ENCODE measurements at places on chromosomes 2 and 18.
A peak's percentile ranks its signal among the peaks of the same experiment; 100 is the strongest.

GRCh38 chr18:13641551-13642439, 84.6 kb downstream of the FAM210A start:
- peak; percentile 76 for DNase-seq

DNA sequence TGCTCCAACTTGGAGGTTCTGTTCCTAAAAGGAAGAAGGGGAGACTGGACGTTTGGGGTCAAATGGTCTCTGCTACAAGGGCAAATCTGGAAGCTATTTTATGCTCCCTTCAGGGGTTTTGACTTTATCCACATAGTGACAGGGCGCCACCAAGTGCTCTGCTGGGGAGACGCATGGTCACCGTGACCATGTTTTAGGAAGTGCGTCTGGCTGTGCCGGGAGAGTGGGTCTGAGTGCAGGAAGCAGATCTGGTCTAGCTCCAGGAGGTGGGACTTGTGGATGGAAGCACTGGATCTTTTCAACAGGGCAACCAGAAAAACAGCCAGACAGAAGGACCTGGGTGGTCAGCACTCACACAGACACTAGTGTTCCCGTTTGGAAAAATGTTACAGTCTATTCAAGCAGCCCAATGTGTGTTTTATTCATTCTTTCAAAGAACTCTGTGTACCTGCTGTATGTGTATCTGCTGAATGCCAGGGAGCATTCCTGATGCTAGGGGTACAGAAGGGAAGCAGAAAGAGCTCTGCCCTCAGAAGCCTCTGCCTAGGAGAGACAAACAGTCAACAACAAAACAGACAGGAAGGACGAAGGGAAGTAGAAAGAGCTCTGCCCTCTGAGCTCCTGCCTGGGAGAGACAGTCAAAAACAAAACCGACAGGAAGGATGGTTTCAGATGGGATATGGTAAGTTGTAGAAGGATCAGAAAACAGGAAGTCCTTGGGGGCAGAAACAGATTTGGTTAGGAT, 14.3 kb downstream of the IMPA2 start:
- DNase-seq, result peak; percentile 82

- peak; percentile 57 for DNase-seq
These were observed 17.6 kb downstream of the CDC42EP3 start for GRCh38 chr2:37653805-37654378.

DNA sequence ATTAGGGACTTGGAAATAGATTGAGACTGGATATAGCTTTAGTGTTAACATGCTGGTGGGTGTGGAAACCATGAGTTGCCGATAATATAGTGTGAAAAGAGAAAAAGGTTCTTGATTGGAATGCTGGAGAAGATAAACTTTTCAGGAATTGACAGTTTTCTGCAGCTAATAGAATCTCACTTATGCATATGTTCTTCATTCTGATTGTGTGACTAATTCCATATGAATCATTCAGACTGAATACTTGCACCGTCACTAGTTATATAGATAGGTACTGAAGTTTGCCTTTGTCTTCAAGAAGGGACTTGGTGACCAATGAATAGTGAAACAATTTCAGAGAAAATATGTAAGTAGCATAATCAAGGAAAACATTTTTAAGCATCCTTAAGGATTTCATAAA, 225.7 kb upstream of the FOSL2 start:
- DNase-seq, result no peak

GRCh38 chr2:53668624-53669026, 99.0 kb upstream of the CHAC2 start:
- no peak for DNase-seq

DNA sequence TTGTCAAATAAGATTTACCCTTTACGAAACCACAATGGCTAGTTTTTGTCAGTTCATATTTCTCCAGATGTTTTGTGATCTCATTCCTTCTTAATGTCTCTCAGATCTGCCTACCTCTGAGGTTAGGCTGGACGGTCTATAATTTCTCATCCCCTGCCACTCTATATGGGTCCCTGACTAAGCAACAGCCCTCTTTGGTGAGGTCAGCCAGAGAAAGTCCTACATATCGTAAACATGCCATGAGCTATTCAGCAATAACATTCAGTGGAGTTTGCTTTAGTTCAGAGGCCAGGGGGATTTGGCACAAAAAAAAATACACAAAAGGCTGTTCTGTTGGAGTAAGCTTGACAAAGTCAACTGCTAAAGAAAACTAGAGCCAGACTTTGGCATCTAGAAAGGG, 192.1 kb upstream of the NCKAP5 start:
- DNase-seq, result no peak

DNA sequence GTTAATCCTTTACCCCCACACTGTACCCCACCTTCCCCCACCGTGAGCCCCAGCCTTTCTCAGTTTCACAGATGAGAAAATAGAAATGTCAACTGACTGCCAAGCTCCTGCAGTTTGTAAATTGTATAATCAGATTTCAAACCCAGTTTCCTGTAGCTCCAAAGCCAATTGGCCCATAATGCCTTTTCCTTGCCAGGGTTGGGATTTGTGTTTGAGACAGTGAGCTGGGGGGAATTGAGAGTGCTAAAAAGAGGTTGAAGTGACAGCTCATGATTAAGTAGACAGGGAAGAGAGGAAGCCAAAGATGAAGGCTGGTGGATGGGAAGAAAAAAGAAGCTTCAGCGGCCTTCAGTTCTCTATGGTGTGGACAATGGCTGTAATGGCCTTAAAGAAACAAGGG, 10.7 kb downstream of the OSBPL6 start:
- no peak for DNase-seq

- no peak for DNase-seq
These were observed 46.8 kb downstream of the LIPG start for GRCh38 chr18:49608366-49609255.

GRCh38 chr18:75393721-75394120, 33.8 kb downstream of the SMIM21 start:
- no peak for DNase-seq

- no peak for DNase-seq
These were observed 78.6 kb upstream of the RPRM start for GRCh38 chr2:153557211-153557610.

- no peak for DNase-seq
These were observed 90.2 kb upstream of the SPATS2L start for GRCh38 chr2:200216310-200216709.

GRCh38 chr2:9473308-9473984, 905 bp upstream of the IAH1 start:
- DNase-seq, result no peak

Data from left cardiac atrium (tissue), 4 donors.